Smooth muscle cell of bladder (primary cell): ENCODE measurements at places on chromosomes 11 and 22. TPM values are rescaled to one million over a fixed set of nuclear protein-coding genes. Genes with fewer than 3 reads are reported as not detected.

The SCYL1 gene
- total RNA-seq, result 103 and 123 TPM in 2 replicates

The HTR3A gene
- not detected in 2 replicates for total RNA-seq

The C11orf87 gene
- total RNA-seq, result under 0.01 TPM in 1 of 2 replicates, not detected in the other

The ACTN3 gene
- total RNA-seq, result 0.14 and 0.18 TPM in 2 replicates

The RGL4 gene
- total RNA-seq, result not detected in 2 replicates

The CTSW gene
- total RNA-seq, result not detected in 2 replicates

The NRXN2 gene
- total RNA-seq, result 0.57 and 0.74 TPM in 2 replicates

The CD3D gene
- total RNA-seq, result not detected in 2 replicates

The TMA7B gene
- not detected in 2 replicates for total RNA-seq

The WT1 gene
- under 0.01 and 1.1 TPM in 2 replicates for total RNA-seq
